ENCODE measurements at places on chromosomes 5 and 9.

DNA sequence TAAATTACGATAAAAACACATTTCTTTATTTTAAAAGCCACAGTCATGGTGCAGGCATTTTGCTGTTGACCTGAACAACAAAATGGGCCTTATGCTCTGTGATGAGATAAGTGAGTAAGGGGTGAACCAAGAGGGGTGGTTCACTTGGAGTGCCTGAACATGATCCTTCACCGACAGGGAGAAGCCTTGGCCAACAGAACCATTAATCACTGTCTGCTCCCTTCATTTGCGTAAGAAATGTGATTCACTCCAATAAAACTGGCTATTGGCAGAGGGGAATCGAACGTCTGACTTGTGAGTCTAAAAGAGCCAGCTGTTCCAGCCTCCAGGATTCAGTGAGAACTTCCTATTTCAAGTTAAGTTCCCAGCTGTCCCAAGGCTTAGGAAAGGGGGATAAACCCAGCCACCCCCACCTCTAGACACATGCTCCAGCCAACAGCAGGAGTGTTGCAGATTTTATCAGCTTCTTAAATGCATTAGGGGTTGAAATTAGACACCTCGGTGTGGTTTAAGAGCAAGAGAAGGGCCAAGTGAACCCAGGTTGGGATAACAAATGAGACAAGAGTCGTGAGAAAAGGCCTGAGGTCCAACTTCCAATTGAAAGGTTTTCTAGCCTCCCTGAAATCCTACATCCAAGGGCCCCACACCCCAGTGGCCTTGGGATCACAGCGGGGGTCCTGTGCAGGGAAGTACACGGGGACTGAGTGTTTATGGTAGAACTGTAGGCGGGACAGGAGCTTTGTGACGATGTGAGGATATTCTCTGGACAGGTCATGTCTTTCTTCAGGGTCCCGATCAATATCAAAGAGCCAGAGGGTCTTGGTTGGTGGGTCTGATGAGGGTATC is 131.4 kb upstream of the LHFPL2 start:
- no peak for DNase-seq

DNA sequence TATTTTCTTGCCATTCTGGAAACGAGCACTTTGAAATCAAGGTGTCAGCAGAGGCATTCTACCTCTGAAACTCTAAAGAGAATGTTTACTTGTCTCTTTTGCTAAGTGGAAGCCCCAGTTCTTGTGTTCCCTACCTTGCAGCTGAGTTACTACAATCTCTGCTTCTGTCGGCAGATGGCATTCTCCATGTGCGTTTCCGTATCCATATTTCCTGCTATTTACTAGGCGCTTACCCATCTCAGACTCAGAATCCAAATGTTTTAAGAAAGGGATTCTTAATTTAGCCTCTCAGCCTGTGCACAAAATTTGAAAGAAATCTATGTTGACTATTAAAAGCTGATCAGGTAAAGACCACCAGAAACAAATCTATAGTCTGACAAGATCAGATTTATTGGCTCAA is 221.3 kb upstream of the FTMT start:
- DNase-seq: no peak

DNA sequence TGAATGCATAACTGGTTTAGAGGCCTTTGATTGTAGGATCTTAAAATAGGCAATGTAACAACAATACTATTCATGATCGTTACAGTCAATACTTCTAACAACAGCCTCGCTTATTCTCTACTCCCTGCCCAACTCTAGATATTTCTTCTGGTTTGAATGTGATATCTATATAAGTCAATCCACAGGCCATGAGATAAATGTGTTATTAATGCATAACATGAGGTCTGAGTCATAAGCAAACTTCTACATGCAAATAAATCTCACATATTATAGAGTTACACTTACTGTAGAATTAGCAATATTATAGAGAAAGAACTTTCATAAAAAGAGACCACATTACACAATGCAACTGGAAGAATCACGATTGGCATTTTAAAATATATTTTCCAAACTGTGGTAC is 2.9 kb upstream of the ALDOB start:
- DNase-seq: no peak

- DNase-seq: no peak
Measured at GRCh38 chr5:172151661-172152210, 36.3 kb downstream of the STK10 start.

- DNase-seq: no peak
Measured at GRCh38 chr5:95718203-95718602, 12.9 kb upstream of the RHOBTB3 start.

DNA sequence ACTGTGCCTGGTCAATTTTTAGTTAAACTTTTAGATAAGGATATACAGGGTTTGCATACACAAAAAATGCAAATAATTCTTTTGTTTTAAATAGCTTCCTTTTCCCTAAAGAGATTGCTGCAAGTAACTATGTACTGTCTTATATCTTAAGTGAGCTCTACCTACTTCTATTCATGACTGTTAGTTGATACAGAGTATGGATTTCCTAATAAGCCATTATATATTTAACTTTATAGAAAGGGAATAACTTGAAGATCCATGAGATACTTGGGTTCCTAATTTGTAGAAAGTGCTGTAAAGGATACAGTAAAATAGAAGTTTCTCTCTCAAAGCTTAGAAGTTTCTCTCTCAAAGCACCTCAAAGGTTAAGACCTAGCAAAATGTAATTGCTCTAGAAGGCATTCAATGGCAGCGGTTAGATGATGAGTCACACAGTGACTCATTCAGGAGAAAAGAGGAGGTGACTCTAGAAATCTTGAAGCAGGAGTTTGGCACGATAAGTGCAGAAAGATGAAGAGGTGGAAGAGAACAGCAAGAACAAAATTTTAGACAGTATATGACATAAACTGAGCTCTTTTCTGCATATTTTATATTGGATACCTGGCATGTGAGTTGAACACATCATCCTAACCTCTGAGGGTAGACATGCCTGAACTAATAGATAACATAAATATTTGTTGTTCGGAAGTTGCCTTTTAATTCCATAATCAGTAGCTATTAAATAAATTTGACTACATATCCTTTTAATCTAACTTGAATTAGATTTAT is 5.5 kb upstream of the DNAJC21 start:
- peak; percentile 3 for DNase-seq

GRCh38 chr5:126961128-126961527 is 69.2 kb downstream of the MARCHF3 start:
- DNase-seq: no peak

GRCh38 chr5:148730270-148730669 is 75.9 kb upstream of the HTR4 start:
- no peak for DNase-seq

- no peak for DNase-seq
Measured at GRCh38 chr9:16514131-16514530, 356.3 kb downstream of the BNC2 start.

DNA sequence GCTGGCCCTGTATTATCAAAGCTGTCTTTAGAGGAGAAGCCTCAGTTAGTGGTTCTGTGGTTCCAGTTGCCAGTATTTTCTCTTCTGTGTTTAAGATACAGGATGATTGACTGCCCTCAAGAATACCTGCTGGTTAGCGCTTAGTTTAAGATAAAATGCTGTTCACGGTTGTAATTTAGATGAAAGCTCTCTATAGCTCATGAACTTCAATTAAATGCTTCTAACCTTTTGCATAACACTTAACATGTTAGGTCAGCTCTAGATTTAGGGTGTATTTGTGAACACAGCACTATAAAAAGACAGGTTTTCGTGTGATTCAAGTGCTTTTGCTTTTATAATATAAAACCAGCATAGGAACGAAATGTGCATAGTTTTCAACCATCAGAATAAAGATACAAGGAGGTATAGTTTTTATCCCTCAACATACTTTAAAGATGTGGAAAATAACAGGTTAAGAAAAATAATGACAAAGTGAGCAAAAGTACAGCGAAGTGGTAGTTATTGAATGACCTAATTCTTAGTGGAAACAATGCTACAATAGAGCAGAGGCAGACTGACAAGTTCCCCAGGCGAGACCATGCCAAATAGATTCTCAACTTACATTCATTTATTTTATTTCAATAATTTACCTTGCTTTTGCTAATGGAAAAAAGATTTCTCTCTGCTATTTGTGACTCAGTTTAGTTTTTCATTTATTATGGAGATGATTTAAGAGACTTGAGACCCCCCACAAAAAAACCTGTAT is 602.6 kb upstream of the DMAC1 start:
- DNase-seq: no peak

DNA sequence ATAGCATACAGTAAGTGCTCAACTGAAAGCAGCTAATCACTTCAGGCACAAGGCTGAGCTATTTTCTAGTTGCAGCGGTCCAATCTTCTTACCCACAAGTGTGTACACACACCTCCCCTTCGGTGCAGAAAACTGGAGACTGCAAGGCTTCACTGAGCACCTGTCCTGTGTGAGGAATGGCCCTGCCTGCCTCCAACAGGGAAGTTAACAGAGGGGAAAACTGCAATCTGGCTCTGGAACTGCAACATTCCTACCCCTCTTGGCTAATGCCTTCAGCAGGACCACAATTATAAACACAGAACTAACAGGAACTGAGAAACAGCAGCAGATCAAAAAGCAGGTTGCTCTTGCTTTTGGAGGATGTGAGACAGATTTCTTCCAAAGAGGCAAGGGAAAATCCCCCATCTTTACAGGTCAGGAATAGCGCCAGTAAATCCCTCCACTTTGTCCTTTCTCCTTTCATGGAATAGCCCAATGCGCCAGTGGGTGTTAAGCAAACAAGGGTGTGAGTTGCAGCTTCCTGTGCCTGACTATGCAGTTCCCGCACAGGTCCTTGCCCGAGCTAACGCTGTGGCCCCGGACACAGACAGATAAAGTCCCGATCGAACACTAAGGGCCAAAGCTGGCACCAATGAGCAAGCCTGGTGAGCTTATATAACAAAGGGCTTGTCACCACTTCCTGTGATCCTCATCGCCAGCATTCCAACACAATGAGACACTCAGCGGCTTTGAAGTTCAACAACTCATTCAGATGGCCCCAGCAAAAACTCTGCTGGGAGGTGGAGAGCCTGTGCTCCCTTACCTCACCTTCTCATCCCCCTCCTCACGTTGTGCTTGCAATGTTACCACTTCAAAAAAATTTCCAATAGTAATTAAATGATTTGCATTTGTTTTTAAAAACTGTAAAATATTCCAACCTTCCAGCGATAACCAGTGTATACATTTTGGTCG is 21.5 kb downstream of the SHB start:
- DNase-seq: no peak

- DNase-seq: no peak
Measured at GRCh38 chr5:136309932-136310598, 55.3 kb downstream of the TRPC7 start.

- peak; percentile 17 for DNase-seq
Measured at GRCh38 chr9:110143950-110144545, 63.9 kb downstream of the C9orf152 start.

DNA sequence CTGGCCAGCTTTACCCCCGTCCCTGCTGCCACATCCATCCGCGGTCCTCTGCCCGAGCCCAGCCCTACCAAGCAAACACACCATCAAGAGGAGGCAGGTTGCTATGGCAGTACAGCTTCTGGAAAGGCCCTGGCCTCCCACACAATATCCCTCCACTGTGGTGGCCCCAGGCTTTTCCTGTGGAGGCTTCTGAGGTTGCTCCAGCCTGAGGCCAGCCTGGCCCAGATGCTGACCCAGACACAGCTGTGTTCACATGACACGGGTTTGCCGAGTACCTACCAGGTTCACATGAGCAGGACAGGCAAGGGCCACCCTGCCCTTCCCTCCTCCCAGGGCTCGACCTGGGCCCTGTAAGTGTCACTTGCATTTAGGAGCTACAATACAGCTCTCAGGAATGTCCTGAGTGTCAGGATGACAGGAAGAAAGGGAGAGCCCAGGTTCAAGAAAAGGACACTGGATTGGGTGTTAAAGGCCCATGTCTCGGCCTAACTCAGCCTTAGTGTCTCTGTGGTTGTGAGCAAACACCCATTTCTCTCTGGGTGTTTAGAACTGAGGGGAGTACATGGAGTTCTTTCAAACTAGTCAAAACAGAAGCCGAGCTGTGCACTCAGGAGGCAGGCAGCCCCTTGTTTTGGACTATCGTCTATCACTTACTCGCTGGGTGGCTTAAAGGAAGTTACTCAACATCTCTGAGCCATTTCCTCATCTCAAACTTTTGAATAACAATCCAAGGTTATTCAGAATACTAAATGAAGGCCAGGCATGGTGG is 40.2 kb downstream of the NAIF1 start:
- peak; percentile 28 for DNase-seq

DNA sequence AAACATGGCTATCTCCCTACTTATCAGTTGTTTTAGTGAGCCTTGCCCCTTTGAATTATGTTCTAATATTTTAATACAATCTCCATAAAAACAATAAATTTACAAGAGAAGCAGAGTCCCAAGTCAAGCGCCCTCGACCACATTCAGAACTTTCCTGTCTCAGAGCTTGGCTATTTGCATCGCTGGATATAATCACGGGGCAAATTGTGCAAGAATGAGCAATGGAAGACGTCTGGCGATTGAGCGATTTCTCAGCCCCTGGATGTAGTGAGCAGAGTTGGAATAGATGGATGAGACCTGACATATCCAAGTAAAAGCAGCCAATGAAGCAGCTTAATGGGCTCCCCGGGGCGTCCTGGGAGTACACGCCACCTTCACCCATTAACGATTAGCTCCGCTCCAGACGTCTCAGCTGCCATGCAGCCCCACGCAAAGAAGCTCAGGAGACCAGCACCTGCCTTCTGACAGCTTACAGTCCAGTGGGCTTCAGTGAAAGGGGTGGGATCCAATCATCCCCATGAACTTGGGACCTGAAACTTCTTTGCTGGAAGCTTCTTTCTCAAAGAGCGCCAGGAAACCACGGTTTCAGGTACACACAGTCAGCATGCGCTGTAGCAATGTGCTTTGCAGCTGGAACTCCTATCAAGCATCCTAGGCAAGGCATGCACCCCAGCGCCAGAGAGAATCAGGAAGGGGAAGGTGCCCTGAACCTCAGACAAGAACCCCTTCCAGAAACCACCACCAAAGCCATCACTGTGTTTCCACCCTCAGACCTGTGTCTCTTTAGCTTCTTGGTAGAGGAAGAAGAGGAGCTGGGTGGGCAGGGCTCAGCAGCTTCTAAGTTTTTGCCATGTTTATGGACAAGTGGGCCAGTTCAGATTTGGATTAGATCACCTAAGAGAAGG is 92.0 kb upstream of the IRX4 start:
- DNase-seq: no peak

DNA sequence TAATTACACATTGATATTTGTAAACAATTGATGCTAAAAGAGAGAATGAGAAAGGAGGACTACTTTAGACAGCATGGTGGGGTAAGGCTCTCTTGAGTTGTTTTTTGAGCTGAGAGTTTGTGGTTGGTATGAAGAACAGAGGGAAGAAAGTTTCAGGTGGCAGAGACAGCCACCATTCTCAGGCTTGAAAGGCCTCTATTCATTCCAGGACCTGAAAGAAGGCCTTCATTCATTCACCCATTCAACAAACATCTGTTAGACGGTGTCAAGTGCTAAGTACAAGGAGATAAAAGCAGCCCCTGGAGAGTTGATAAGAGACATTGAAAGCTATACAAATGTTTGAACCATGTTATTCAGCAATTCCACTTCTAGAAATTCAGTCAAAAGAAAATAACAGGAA is 21.7 kb upstream of the ADAM19 start:
- no peak for DNase-seq
